Activated CD8-positive, alpha-beta T cell treated with anti-CD3 and anti-CD28 coated beads, Interleukin-2, amount 10 ng/mL, durations not matched to agents 7 days and 5 days (primary cell): ENCODE measurements at places on chromosomes 3 and 15. TPM values are rescaled to one million over a fixed set of nuclear protein-coding genes. Genes with fewer than 3 reads are reported as not detected.

DNA sequence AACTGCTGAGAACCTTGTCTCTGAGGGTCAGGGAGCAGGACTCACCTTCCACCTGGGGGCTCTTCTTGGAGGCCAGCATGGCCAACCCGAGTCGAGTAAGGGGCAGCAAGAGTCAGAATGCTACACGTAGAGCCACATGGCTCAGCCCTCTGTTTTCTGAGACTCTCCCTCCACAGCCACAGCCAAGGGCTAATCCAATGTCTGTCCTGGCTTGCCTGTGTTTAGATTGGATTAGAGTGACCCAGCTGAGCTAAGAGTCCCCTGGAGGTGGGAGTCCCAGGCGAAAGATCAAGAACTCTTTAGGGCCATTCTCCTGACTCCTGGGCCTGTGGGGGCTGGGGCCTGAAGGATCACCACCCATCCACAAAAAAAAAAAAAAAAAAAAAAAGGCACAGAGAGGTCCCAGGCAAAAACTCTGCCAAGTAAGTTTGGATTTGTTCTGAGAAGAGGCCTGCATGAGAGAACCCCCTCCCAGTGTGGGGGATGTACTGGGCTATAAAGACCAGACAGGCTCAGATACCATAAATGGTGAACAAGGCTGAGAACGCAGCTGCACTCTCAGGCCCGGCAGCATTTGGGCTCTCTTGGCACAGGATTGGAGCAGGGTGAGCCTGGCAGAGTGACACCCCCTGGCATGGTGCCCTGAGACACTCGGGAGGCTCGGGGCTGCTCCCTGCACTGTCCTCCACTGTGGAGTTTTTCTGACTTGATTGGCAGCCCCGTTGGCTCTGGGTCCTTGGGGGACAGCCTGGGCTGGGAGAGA is 88.0 kb upstream of the OSBPL11 start:
- no peaks in the 10 kb centered on the region for H3K36me3 ChIP-seq
- no peaks in the 10 kb centered on the region for H3K27me3 ChIP-seq
- no peak for DNase-seq
- no peaks in the 10 kb centered on the region for H3K4me1 ChIP-seq

GRCh38 chr3:23807424-23808015 is 1.8 kb downstream of the UBE2E1 start:
- H3K27me3 ChIP-seq = peaks cover 17% of the 10 kb centered on the region
- DNase-seq = no peak
- peak overlapping the region; percentile 88 for H3K27ac ChIP-seq
- H3K4me1 ChIP-seq = peaks cover 52% of the 10 kb centered on the region
- peaks cover 40% of the 10 kb centered on the region for H3K36me3 ChIP-seq
- peak overlapping the region; percentile 91 for H3K4me3 ChIP-seq

GRCh38 chr3:27357665-27358258 is 11.4 kb downstream of the NEK10 start:
- no peak overlapping the region for H3K4me3 ChIP-seq
- peak; percentile 77 for DNase-seq
- peaks cover 15% of the 10 kb centered on the region for H3K27me3 ChIP-seq
- no peak overlapping the region for H3K27ac ChIP-seq
- H3K36me3 ChIP-seq = no peaks in the 10 kb centered on the region

GRCh38 chr3:64650096-64650622 is 37.6 kb downstream of the ADAMTS9 start:
- no peak overlapping the region for H3K27ac ChIP-seq
- no peaks in the 10 kb centered on the region for H3K27me3 ChIP-seq
- H3K4me3 ChIP-seq = no peak overlapping the region
- H3K4me1 ChIP-seq = no peaks in the 10 kb centered on the region
- DNase-seq = no peak
- no peaks in the 10 kb centered on the region for H3K36me3 ChIP-seq

The MYRIP gene
- total RNA-seq = not detected

DNA sequence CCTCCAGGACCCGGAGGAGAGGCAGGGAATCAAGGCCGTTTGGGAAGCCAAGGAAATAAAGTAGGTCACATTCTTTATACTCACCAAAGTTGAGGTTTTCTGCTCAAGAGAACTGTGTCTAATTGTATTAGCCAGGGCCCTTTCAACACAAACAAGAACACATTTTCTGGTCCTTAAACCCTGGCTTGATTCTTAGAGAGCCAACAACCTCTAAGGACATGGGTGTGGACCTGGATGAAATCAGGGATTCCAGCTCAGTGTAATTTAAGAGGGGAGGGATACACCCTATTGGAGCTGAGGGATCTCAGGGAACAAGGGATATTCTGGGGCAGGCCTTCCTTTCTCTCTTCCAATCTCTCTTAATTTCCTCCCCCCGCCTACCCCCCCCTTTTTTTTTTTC is 104.8 kb downstream of the COL6A6 start:
- H3K27ac ChIP-seq = no peak overlapping the region
- no peaks in the 10 kb centered on the region for H3K36me3 ChIP-seq
- peaks cover 1% of the 10 kb centered on the region for H3K27me3 ChIP-seq

DNA sequence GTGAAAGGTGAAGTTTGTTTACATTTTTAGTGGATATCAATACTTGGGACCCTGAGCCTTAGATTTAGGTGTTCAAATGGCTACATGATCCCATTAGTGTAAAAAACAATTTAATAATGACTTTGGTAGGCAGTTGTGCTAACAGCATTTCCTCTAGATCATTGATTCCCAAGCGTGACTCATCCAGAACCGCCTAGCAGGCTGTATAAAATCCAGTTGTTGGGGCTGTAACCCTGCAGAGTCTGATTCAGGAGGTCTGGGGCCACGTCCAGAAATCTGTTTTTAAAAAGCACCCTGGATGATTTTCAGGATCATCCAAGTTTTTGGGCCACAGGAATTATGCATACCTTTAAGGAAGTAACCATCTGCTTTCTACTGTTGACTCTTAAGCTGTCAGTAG is 156.4 kb downstream of the TP63 start:
- no peak for DNase-seq
- no peaks in the 10 kb centered on the region for H3K27me3 ChIP-seq
- peaks cover 5% of the 10 kb centered on the region for H3K4me1 ChIP-seq
- no peaks in the 10 kb centered on the region for H3K36me3 ChIP-seq

DNA sequence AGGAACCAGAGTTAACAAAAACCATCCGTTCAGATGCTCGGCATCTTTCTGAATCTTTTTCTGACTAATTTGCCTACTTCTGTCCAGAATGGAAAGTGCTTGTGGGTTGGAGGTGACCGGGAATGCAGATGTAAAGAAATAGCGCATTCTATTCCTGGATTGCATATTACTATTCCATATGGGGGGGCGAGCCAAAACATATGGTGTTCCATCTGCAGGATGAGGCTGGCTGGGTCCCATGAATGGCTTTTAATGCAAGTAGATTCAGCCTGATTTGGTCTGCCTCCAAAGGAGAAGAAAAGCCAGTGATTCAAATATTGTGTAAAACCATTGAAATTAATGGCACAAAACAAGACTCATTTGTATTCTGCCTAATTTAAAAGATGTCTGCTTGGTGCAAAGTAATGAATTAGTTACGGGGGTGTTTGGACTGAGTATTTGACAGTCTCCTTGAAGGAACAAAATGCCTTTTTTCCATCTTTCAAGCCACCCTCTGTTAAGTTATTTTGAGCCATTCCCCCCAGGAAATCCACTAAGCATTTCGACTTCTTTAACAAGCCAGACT is 99.0 kb downstream of the ST8SIA2 start:
- DNase-seq = no peak
- peaks cover 9% of the 10 kb centered on the region for H3K27me3 ChIP-seq
- no peak overlapping the region for H3K27ac ChIP-seq
- H3K4me3 ChIP-seq = no peak overlapping the region
- no peaks in the 10 kb centered on the region for H3K4me1 ChIP-seq
- H3K36me3 ChIP-seq = no peaks in the 10 kb centered on the region

DNA sequence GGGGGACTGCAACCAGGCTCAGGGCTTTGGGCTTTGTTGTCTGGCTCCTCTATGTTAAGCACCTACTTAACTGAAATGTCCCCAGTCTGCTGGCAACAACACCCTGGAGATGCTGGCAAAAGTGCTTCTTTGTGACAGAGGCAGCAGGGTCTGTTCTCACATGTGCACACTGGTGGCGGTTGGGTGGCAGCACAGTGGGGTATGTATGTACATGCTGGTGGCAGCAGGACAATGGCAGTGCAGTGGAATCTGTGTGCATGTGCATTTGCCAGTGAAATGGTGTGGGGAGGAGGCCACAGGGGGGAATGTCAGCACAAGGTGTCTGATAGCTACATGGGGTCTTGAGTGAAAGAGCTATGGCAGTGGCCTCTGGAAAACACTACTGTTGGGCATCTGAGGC is 830.3 kb downstream of the DIPK2A start:
- no peaks in the 10 kb centered on the region for H3K27me3 ChIP-seq
- no peak for DNase-seq
- H3K27ac ChIP-seq = no peak overlapping the region
- H3K4me1 ChIP-seq = no peaks in the 10 kb centered on the region

DNA sequence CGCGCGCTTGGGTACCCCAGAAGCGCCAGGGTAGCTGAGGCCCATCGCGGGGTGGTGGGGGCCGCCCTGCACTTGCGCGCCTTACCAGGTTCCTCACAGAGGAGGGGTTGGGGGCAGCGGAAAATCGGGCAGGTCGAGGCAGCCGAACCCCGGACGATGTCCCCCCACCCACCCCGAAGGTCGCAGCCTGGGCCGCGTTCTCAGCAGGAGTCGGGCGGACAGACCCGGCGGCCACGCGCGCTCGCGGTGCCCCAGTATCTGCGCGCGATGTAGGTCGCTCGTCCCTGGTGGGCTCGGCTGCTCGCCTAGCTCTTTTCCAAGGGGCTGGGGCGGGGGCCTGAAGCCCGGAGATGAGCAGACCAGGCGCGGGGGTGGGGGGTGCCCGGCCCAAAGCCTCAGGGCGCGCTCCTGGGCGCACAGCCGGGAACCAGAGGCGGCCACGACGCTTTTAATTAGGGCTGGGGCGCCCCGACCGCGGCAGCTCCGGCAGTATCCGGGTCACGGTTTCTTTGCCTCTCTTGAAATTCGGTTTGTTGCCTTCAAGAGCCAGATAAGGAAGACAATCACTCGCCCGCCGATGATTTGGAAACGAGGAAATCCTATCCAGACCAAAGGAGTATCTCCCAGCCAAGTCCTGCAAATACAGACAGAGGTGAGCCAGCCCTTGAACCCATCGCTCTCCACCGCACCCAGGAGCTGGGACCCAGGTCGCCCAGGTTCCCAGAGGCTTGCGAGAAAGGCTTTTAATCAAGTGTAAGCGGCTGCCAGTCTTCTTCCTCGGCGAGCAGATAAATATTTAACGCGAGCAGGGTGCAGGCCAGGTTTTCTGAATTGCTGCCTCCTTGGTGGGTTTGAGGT is 4.6 kb downstream of the SKOR1 start:
- H3K4me1 ChIP-seq = peaks cover 46% of the 10 kb centered on the region
- no peak overlapping the region for H3K4me3 ChIP-seq
- DNase-seq = no peak
- H3K27me3 ChIP-seq = peaks cover 76% of the 10 kb centered on the region

GRCh38 chr3:187150599-187150998 is 11.3 kb upstream of the RPL39L start:
- no peak overlapping the region for H3K4me3 ChIP-seq
- H3K36me3 ChIP-seq = peaks cover 6% of the 10 kb centered on the region
- DNase-seq = peak; percentile 71
- H3K4me1 ChIP-seq = peaks cover 3% of the 10 kb centered on the region
- peaks cover 37% of the 10 kb centered on the region for H3K27me3 ChIP-seq
- no peak overlapping the region for H3K27ac ChIP-seq

The RASSF1 gene
- total RNA-seq = 174 TPM

GRCh38 chr3:28349469-28350000 is 911 bp upstream of the AZI2 start:
- H3K27ac ChIP-seq = peak overlapping the region; percentile 97
- H3K36me3 ChIP-seq = peaks cover 48% of the 10 kb centered on the region
- H3K4me3 ChIP-seq = peak overlapping the region; percentile 97
- peaks cover 43% of the 10 kb centered on the region for H3K4me1 ChIP-seq
- DNase-seq = no peak
- no peaks in the 10 kb centered on the region for H3K27me3 ChIP-seq

The ZMYND10 gene
- 5.0 TPM for total RNA-seq

GRCh38 chr3:47421741-47422649 is 41.2 kb downstream of the PTPN23 start:
- H3K36me3 ChIP-seq = peaks cover 23% of the 10 kb centered on the region
- peak overlapping the region; percentile 99 for H3K27ac ChIP-seq
- no peak overlapping the region for H3K4me3 ChIP-seq
- H3K4me1 ChIP-seq = peaks cover 23% of the 10 kb centered on the region

The CYP1A1 gene
- 4.7 TPM for total RNA-seq

- H3K27me3 ChIP-seq = no peaks in the 10 kb centered on the region
- H3K27ac ChIP-seq = no peak overlapping the region
- no peaks in the 10 kb centered on the region for H3K4me1 ChIP-seq
- H3K4me3 ChIP-seq = no peak overlapping the region
Measured at GRCh38 chr3:100419406-100419805, 18.1 kb downstream of the LNP1 start.

GRCh38 chr15:38065721-38066345 is 131.4 kb downstream of the TMCO5A start:
- peaks cover 37% of the 10 kb centered on the region for H3K27me3 ChIP-seq
- H3K4me3 ChIP-seq = no peak overlapping the region
- H3K36me3 ChIP-seq = no peaks in the 10 kb centered on the region
- no peak overlapping the region for H3K27ac ChIP-seq

The ZBED2 gene
- total RNA-seq = 0.68 TPM

GRCh38 chr3:54837964-54838363 is 89.9 kb downstream of the LRTM1 start:
- H3K36me3 ChIP-seq = no peaks in the 10 kb centered on the region
- no peak for DNase-seq
- H3K4me1 ChIP-seq = no peaks in the 10 kb centered on the region
- H3K27ac ChIP-seq = no peak overlapping the region
- H3K27me3 ChIP-seq = no peaks in the 10 kb centered on the region

The IL17RD gene
- not detected for total RNA-seq

The ABHD17C gene
- 1.4 TPM for total RNA-seq

DNA sequence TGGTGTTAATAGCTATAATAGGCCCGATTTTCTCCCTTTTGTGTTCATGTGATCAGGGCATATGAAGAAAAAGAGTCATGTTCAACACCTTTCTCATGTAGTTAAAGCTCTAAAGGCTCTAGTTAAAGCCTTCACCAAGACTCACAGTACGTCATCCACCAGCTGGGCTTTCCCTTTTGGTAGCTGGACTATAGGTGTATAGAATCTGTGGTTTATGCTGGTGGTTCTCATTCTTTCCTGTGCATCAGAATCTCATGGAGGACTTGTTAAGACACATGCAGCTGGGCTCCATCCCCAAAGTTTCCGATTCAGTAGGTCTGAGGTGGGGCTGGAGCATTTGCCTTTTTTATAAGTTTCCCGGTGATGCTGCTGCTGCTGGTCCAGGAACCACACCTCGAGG is 31.0 kb downstream of the CFAP91 start:
- H3K4me3 ChIP-seq = no peak overlapping the region
- H3K36me3 ChIP-seq = no peaks in the 10 kb centered on the region
- H3K4me1 ChIP-seq = no peaks in the 10 kb centered on the region
- H3K27ac ChIP-seq = no peak overlapping the region
- DNase-seq = no peak

The LXN gene
- total RNA-seq = 9.4 TPM
